ENCODE measurements at places on chromosomes 12 and 14.

- no peak for DNase-seq
Observed at GRCh38 chr12:116166306-116166705, 111.2 kb downstream of the MED13L start.

DNA sequence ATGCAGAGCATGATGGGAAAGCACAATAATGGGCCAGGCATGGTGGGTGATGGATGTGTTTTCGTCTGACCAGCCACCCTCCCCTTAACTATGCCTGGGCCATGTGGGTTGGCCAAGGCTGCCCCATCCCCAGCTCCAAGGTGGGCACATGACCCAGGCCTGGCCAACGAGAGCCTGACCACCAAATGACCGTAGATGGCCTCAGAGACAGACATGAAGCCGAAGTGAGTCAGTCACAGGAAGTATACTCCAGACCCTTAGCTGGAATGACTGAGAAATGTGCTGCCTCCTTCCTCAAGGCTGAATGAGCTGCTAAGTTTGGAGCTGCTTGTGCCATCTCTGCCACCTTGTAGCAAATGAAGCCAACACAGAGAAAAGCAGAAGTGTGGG is 233.6 kb downstream of the BCL11B start:
- DNase-seq = no peak

GRCh38 chr14:72666610-72667009 is 227.3 kb downstream of the DPF3 start:
- DNase-seq = no peak

DNA sequence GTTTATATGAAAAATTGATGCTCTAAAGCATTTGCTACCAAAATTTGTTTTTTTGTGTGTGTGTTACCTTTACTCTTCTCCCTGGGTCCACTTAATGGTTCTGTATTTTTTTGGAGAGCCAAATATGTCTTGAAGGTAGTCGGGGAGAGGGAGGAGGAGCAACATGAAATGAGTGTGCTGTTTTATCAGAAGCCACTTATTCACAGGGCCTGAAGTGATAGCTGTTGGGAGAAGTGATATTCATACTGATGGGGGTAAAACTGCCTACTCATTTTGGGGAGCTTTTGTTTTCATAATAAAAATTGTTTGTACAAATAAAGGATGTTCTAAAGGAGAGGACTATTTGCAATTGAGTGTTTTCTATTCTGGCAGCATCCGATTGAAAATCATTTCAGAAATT is 29.2 kb downstream of the CRADD start:
- DNase-seq = no peak

- DNase-seq = no peak
Observed at GRCh38 chr12:29731591-29731990, 52.2 kb downstream of the TMTC1 start.

DNA sequence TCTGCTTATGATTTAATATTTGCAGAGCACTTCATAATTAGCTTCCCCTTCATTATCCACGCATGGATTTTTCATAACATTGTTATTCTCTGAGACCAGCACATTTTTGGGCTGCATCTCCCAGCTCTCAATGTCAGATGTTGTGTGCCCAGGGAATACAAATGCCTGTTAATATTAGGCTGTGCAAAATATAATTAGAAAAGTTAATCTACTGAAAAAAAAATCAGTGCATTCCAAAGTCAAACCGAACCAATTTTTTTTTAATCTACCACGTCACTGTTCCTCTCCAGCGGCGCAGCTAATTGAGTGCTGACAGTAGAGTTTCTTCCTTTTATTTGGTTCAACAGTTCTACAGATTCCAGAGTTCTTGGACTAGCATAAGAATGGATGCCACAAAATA is 191.0 kb upstream of the RGS6 start:
- no peak for DNase-seq

DNA sequence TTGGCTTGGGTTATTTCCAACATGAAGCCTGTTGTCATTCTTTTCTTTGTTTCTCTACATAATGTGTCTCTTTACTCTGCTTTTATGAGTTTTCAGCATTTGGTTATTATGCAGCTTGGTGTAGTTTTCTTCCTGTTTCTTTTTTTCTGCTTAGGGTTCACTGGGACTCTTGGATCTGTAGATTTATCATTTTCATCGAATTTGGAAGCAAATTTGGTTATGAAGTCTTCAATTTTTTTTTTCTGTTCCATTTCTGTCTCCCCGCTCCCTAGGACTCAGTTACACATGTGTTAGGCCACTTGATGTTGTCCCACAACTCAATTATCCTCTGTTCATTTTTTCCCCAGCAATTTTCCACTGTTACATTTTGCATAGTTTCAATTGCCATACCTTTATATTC is 13.8 kb upstream of the BEGAIN start:
- DNase-seq = no peak

DNA sequence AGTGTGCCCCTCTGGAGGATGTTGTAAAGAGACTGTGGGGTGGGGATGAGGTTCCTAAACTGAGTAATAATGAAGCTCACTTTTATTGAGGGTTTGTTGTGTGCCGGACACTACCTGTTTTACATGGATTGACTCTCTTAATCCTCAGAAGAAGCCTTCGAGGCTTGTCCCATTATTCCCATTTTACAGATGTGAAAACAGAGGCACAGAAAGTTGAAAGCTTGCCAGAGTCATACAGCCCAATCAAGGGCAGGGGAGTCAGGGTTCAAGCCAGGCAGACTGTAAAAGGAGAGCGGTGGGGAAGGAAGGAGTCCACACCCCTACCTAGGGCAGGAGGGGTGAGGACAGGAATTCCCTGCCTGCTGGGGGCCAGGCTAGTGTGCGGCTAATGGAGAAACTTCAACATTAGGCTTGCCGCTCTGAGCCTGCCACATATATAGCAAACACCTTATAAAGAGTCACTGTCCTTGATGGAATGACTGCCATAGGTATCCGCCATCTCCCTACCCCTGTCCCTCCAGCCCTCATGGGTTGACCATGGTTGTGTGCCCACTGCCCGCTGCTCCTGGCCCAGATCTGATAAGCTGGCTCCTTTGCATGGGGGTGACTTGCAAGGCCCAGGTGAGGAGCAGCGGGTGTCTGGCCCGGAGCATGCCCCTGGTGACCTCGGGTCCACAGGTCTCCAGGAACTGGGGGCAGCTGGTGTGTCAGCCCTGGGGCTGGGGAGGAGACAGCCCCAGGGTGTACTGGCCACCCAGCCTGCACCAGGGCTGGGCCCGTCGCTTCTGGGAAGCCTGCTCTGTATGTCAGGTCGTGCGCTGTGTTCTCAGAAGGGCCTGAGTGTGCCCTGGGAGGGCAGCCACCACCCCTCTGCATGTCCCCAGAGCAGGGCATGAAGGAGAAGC is 12.2 kb downstream of the ORAI1 start:
- no peak for DNase-seq

GRCh38 chr14:88209273-88209672 is 113.8 kb downstream of the KCNK10 start:
- DNase-seq = no peak

- DNase-seq = no peak
Observed at GRCh38 chr12:89472508-89472907, 52.1 kb downstream of the GALNT4 start.

DNA sequence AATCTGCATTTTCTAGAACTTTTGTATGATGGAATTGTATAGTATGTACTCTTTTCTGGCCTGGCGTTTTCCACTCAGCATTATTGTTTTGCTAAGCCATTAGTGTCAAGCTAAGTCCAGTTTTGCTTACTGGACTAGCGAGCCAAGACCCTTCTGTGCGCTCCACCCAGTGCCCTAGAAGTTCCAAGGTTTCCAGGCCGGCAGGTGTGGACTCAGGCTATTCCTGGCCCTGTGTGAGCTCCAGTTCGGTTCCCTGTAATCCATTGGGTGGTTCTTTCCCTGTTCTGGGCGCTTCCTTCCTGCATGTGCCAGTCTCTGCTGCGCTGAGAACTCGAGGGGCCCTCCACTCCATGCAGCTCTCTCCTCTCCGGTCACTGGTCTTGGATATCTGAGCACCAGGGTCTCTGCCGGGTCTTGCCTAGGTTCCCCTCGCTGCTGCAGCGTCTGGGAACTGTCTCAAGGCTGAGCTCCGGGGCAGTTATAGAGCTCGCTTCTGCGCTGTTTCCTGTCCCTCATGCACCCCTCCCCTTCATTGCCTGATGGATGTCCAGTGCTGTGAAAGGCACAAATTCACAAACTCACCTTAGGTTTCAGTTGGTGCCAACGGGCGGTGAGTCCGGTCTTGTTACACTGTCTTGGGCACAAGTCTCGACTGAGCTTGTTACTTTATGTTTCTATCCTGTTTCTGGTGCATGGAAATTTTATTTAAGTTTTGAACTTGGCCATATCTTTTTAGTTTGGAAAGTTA is 100.8 kb downstream of the ADGRD1 start:
- no peak for DNase-seq

GRCh38 chr12:77751939-77752338 is 78.8 kb upstream of the NAV3 start:
- no peak for DNase-seq

DNA sequence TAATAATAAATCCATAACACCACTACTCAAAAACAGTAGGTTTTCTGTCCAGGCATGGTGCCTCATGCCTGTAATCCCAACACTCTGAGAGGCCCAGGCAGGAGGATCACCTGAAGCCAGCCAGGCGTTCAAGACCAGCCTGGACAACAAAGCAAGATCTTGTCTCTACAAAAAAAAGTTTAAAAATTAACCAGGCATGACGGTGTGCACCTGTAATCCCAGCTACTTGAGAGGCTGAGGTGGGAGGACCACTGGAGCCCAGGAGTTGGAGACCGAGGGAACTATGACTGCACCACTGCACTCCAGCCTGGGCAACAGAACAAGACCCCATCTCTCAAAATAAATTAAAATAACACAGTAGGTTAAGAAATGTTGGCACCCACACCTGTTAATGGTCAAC is 44.5 kb upstream of the AP4S1 start:
- no peak for DNase-seq

DNA sequence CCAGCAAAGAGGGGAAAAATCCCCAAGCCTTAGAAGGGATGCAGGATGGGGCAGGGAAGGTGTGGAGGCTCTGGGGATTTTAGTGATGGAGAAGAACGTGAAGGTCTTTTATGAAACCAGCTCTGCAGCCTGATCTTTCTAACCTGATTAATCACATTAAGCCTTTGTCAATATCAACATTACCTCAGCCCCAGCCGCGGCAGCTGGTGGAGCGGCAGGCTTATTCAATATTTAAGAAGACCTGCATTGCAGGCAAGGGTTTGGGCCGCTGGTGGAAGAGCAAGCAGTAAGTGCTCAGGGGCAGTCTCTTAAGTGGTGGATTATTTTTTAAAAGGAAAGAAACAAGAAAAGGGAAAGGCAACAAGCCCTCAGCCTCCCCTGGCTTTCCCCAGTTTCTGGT is 16.6 kb downstream of the RPH3A start:
- DNase-seq = no peak

- DNase-seq = no peak
Observed at GRCh38 chr12:49818241-49818895, 9.8 kb downstream of the NCKAP5L start.

GRCh38 chr14:101031721-101032120 is 128.2 kb upstream of the RTL1 start:
- no peak for DNase-seq
